ENCODE measurements at places on chromosomes 16 and 17.

DNA sequence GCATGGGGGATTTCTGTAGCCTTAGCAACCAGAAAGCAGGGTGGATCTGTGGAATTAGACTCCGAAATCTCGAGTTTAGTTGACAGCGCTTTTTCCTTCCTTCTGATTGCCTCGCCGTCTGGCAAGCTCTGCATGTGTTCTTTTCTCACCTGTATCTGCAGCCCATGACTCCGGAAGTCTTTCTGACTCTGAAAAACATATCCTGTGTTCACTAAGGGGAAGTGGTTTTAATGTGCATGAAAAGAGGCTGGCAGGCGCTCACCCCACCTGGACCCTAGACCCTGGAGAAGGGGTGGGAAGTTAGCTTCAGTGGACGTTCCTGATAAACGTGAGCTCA is 158.5 kb downstream of the RPTOR start:
- DNase-seq: no peak

DNA sequence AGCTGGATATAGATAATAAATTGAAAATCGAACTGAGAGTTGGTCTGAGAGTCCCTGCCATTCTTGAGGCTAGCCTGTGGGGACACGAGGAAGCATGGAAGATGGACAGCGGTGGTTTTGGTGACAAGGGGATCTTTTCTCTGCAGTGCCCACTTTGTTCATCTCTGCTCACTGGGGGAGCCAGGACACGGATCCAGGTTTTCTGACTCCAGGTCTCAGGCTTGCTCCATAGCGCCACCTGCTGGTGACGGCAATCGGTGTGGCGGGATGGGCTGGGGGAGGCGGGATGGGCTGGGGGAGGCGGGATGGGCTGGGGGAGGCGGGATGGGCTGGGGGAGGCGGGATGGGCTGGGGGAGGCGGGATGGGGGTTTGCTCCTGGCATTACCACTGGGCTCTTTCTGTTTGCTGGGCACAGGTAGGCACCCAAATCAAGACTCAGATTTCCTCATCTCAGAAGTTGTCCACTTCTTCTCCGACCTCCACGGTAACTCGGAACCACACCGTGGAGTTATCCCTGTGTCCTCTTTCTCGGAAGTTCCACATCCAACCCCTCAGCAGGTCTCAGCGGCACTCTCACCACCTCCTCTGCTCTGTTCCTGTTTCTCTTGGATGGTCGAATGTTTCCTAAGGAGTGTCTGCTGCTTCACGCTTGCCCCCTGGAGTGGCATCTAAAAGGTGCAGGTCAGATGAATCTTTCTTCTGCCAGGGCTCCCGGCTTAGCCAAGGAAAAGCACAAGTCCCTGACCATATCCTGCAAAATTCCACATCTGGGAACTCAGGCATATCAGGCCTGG is 142.4 kb downstream of the CYLD start:
- DNase-seq: no peak

DNA sequence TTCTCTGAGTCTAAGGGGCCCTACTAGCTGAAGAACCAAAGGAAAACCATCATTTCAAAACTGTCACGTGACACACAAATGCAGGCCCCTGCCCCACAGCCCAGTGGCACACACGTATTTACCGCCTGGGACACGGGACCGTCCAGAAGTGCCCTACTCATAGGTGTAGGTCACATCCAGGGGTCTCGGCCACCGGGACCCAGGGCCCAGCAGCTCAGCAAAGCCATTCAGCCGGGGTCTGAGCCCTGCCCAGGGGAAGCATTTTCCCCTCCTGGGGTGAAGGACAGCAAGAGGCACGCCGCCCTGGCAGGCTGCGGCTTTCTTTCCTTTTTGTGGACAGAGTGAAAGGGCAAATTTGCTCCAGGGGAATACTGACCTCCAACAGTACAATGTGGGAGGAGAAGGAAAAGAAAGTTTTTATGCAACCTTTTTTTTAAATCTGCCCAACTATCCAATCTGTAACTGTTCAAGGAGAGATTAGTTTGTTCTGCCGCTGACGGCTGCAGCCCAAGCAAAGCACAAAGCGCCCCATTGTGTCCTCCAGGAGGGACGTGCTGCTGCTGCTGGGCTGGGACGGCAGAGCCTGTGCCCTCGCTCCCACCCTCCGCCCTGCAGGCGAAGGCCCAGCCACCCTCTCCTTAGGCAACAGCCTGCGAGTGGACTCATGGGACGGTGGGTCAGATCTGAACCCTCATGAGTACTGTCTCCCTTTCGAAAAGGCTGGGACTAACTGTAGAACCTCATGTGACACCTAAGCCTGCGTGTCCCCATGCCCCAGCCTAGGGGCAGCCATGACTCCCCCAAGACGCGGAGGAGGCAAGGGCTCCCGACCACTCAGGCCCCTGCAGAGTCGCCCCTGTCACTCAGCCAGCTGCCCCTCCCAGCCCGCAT is 21.3 kb downstream of the SLC7A5 start:
- no peak for DNase-seq

- DNase-seq: no peak
Measured at GRCh38 chr17:3927628-3928340, 11.5 kb upstream of the P2RX1 start.

- DNase-seq: no peak
Measured at GRCh38 chr16:84832488-84833143, 12.8 kb downstream of the CRISPLD2 start.

Measured in stimulated activated CD8-positive, alpha-beta memory T cell treated with anti-CD3 and anti-CD28 coated beads, Interleukin-12 subunit alpha, Interleukin-12 subunit beta, amount 100 ng/mL, for 4 hours (primary cell).